ENCODE measurements at places on chromosomes 5 and 9.

DNA sequence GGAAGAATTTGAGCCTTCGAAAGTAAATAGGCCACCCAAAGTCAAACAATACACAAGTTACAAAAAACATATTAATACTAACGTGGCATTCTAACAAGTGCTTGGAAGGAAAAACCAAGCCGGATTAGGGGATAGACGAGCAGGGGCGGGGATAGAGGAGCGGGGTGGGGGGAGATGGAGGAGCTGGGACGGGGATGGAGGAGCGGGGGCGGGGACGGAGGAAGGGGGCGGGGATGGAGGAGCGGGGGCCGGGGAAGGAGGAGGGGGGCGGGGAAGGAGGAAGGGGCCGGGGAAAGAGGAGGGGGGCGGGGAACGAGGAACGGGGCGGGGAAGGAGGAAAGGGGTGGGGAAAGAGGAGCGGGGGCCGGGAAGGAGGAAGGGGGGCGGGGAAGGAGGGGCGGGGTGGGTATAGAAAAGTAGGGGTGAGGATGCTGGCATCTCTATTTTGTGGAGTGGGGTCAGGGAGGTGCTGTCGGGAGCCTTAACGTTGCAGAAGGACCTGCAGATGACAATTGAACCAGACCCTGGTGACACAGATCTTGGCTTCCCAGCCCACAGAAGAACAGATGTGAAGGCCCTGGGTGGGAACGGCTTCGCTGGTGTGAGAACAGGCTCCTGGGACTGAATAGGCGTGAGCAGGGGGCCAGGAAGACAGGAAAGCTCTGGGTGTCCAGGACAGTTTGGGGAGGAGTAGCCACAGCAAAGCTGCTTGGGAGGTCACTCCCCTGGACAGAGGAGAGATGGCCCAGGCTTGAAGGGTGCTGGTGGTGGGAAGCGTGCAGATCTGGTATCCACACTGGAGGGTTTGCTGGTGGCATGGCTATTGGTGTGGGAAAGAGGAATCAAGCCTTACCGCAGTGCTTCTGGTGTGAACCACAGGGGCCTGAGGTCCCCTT, 233.3 kb upstream of the DAP start:
- no peak for DNase-seq

DNA sequence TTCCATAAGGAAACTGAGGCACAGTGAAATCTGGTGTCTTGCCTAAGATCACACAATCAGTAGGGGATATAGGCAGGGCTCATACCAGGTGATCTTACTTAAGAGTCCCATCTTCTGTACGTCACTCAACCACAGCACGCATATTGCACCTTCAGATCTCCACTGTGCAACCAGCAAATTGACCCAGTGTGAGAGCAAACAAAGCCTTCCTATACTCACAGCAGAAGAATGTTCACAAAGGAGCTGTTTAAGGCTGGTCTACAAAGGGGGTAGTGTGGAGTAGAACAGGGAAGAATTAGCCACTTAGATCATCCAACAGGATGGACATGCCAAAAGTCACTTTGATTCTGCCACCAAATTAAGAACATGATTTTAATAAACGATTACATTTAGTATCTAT, 305.9 kb downstream of the SLIT3 start:
- DNase-seq = no peak

- no peak for DNase-seq
Observed at GRCh38 chr5:142777099-142777498, 6.9 kb downstream of the ARHGAP26 start.

DNA sequence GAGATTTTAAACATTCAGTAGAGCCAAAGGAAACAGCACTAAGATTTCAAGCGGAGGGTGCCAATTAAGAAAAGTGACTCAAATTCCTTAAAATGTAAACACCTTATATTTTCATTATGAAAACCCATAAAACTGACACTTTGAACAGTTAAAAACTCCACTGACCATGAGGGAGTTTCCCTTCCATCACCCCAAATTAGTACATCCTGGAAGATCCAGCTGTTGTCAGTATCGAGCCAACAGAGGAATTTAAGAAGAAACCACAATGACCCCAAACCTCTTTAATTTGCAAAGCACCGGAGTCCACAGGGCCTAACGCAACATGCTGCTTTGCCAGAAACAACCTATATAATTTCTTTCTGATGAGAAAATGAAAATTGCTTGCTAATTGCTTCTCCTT, 41.3 kb downstream of the ROR2 start:
- no peak for DNase-seq

DNA sequence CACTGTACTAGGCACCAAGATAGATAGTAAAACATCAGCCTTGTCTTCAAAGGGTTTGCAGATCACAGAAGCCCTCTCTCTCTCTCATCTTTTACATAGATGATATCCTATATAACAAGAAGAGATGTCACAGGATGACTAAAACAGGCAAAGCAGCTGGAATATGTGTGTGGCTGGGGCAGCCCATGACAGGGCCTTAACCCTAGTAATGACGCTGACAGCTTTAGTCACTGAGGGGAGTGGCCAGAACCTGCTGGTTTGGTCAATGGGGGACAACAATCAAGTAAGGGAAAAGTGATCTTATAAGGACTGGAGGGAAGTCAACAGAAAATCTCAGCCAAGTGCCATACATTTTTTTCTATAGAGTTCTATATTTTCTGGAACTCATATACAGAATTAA, 41.9 kb upstream of the RIC1 start:
- peak; percentile 20 for DNase-seq

GRCh38 chr9:15142878-15143534, 164.0 kb downstream of the TTC39B start:
- DNase-seq = peak; percentile 34

GRCh38 chr5:106874974-106875373, 795.8 kb downstream of the EFNA5 start:
- no peak for DNase-seq

Data from CD4-positive, alpha-beta T cell treated with Interleukin-12 subunit alpha and Interleukin-12 subunit beta, for 1 hour (primary cell).